ENCODE measurements at places on chromosomes 16 and 17.

DNA sequence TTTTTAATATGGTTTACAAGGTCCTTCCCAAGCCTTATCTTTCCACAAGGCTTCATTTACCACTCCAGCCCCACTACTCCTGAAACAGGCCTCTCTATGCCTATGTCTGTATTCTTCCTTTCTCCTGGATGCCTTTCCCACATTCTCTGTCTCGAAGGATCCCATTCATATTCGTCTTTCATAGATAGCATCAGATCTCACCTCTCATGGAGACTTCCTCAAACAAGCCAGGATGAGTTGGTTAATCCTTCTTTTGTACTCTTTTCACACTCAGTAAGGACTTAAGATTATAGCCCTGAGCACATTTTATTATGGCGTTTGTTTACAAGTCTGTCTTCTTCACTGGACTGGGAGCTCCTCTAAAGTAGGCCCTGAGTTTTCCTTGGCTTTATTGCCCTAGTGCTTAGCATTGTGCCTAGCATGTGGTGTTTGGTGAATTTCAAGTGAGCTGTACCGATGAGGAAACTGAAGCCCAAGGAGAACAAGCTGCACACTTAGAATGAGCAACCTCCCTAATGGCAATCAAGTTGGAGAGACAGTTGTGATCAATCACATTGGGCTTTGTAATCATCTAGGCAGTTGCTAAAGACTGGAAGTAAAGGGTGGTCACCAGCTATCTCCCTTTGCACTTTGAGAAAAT lies 10.0 kb upstream of the TBX4 start:
- no peaks in the 10 kb centered on the region for H3K4me1 ChIP-seq
- H3K27ac ChIP-seq, result no peak overlapping the region
- no peak for DNase-seq
- no peaks in the 10 kb centered on the region for H3K36me3 ChIP-seq
- H3K4me3 ChIP-seq, result no peak overlapping the region

DNA sequence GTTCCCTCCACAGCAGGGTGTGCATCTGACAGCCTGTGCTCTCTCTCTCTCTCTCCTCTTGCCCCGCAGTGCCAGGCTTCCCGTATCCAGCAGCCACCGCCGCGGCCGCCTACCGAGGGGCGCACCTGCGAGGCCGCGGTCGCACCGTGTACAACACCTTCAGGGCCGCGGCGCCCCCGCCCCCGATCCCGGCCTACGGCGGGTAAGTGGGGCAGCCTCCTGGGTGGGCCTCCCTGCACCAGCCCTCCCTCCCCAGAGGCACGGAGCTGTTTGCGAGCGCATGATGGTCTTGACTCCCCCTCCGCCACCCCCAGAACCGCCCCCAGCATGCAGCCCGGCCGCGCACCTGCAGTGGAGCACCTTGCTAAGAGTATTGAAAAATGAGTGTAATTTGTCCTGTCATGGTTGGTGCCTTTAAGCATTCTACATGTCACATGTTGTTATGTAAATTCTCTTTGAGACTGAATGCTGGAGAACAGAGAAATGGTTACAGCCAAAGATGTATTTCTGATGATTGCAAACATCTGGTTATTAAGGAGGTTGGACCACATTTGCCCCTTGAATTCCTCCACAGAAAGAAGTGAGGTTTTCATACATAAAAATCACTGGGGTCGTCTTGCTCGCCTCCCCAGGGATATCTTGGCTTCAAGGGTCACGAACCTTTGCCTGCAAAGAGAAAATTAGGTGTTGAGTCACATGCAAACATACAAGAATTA lies 321.3 kb downstream of the RBFOX1 start:
- no peaks in the 10 kb centered on the region for H3K36me3 ChIP-seq
- H3K27me3 ChIP-seq, result no peaks in the 10 kb centered on the region
- H3K4me1 ChIP-seq, result no peaks in the 10 kb centered on the region
- H3K27ac ChIP-seq, result no peak overlapping the region

DNA sequence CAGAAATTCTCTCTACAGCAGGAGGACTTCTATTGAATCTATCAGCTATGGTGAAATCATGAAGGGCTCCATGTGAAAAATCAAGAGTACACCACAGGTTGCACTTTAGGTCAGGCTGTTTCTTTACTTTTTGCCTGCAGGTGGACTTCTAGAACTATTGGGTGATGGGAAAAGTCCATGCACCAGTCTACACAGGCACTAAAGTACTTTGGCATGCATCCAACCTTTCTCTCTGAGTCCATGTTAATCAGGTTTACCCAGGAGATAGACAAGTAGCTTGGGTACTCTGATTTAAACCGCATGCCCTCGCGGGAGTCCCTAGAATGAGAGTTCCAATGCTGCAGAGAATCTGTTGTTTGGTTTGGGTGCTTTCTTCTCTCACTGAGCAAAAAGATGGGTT lies 9.1 kb upstream of the ANKFN1 start:
- peaks cover 3% of the 10 kb centered on the region for H3K27me3 ChIP-seq
- no peak overlapping the region for H3K27ac ChIP-seq
- no peaks in the 10 kb centered on the region for H3K4me1 ChIP-seq
- no peak overlapping the region for H3K4me3 ChIP-seq
- no peak for DNase-seq

- DNase-seq, result no peak
- no peak overlapping the region for H3K27ac ChIP-seq
- peaks cover 4% of the 10 kb centered on the region for H3K27me3 ChIP-seq
- H3K4me3 ChIP-seq, result no peak overlapping the region
- no peaks in the 10 kb centered on the region for H3K4me1 ChIP-seq
These were observed 262.6 kb downstream of the MAF start for GRCh38 chr16:79337906-79338305.

Data from T-cell (primary cell).